ENCODE measurements at places on chromosomes 16 and 17. TPM values are rescaled to one million over a fixed set of nuclear protein-coding genes. Genes with fewer than 3 reads are reported as not detected.

- H3K27me3 ChIP-seq, result no peaks in the 10 kb centered on the region
- H3K27ac ChIP-seq, result no peak overlapping the region
- peak; percentile 2 for DNase-seq
Measured at GRCh38 chr17:79623786-79624717, 13.2 kb upstream of the RBFOX3 start.

DNA sequence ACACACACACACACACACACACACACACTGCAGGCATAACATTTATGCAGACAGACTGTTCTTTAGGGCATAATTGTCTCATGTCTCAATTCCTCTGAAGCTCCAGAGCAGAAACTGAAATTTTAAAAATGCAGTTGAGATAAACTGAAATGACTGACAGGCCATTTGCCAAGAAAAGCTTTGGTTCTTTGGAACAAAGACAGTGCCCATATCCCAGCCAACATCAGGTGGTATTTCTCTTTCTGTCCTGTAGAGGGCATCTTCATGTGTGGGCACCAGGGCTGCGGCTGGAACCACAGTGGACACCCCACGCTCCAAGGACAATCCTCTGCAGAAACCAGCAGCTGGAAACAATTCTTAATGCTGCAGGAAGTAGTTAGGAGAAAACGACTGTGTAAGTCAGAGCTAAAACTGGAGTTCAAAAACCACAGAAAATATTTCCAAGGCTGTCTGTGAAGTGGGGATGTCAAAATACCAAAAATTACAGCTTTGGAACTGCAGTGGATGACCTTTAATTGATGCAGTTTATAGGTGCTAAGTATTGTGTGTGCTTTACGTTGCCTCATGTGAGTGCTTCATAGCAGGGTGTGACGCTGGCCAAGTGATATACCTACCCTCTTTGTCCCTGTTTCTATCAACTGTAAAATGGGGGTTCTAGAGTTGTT lies 10.6 kb upstream of the MEFV start:
- H3K27me3 ChIP-seq, result no peaks in the 10 kb centered on the region
- H3K27ac ChIP-seq, result no peak overlapping the region
- H3K4me1 ChIP-seq, result no peaks in the 10 kb centered on the region
- DNase-seq, result no peak
- H3K4me3 ChIP-seq, result no peak overlapping the region
- no peaks in the 10 kb centered on the region for H3K36me3 ChIP-seq

GRCh38 chr16:3946604-3947180 lies 66.2 kb upstream of the CREBBP start:
- H3K27me3 ChIP-seq, result no peaks in the 10 kb centered on the region
- H3K4me3 ChIP-seq, result no peak overlapping the region
- no peaks in the 10 kb centered on the region for H3K36me3 ChIP-seq
- peaks cover 13% of the 10 kb centered on the region for H3K4me1 ChIP-seq
- no peak for DNase-seq

SLC9A5 gene
- total RNA-seq, result 2.2 TPM

SOCS1 gene
- total RNA-seq, result 42.7 TPM

DNA sequence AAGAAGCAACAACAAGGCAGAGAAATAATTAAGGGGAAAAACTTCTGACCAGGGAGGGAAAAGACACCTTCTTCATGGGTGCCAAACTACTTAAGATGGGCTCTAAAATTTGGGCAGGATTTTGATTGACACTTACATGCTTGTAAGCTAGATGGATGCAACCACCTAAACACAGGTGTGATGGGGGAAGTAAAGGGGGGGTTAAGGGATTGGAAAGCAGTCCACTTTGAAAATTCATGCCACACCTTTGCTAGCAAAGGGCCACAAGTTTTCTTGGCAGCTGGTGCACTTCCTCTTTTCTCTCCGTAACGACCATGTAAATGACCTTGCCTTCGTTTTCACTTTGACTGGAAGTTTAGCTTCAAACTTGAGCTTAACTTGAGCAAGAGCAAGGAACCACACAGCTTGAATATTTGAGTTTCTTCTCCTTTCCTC lies 14.3 kb upstream of the PRKAR1A start:
- no peaks in the 10 kb centered on the region for H3K27me3 ChIP-seq
- H3K4me3 ChIP-seq, result no peak overlapping the region
- no peak for DNase-seq
- peak overlapping the region; percentile 69 for H3K27ac ChIP-seq
- H3K4me1 ChIP-seq, result peaks cover 5% of the 10 kb centered on the region
